ENCODE measurements at places on chromosomes 3 and 15.

DNA sequence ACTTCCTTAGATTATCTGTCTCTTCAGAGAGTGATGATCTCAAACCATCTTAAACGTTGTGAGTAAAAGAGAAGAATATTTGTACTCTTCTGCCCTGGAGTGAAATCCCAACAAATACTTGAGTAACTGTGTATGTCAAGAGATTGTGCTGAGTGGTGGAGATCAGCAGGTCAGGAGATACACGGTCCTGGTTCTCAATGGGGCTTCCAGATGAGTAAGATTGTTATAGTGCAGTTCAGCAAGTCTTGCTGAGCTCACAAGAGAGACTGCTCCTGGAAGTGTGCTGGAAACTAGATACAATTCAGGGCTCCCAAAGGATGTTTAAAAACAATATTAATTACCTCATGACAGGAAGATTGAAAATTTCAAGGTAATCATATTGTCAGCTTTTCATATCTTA lies 184.3 kb downstream of the AKAP13 start:
- peak; percentile 27 for DNase-seq

GRCh38 chr3:87997298-87997697 lies 61.5 kb downstream of the CGGBP1 start:
- DNase-seq, result peak; percentile 15

DNA sequence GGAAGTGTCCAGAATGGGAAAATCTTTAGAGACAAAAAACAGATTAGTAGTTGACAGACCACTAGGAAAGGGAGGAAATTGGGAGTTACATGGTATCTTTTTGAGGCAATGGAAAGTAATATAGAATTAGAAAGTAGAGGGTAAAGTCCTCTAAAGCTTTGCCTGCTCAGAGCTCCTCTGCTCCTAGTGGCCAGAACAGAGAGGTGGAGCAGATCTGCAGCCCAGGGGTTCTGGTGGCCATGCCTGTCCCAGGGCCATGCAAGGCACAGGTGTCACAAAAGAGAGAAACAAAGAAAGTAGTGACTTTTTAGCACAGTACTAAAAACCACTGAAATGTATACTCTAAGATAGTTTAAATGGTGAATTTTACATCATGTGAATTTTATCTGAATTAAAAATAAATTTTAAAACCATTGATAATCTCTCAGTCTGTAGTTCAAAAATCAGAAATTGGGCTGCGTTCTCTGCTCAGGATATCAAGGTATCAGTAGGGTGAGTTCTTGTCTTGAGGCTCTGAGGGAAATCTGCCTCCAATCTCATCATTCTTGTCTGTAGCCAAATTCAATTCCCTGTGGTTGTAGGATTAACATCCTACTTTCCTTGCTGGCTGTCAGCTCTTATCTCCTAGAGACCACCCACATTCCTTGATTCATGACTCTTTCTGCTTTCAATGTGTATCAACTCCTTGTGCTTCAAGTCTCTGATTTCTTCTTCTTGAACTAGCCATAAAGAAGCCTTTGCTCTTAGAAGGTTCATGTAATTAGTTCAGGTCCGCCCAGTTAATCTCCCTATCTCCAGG lies 23.6 kb downstream of the PYGO1 start:
- DNase-seq, result no peak

- DNase-seq, result no peak
These were observed 265.0 kb downstream of the IL20RB start for GRCh38 chr3:137222736-137223225.

DNA sequence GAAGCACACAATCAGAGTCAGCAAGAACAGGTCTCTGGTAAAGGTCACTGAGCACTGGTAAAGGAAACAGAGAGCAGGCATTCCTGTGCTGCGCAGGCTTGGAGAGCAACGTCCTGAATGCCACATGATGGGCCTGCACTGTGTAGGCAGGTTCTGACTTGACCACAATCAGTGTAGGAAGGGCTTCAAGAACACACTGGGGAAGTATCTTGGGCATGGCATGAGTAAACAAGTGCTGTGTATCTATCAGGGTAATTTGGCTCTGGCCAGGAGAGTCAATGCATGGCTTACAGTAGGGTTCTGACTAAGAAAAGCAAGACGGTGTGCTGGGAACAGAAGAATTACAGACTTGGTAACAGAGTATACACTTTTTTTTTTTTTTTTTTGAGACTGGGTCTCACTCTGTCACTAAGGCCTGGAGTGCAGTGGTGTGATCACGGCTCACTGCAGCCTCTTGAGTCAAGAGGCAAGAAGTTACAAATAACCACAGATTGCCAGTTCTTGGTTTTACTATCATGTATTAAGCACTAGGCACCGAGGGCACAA lies 30.6 kb downstream of the TBC1D2B start:
- no peak for DNase-seq

DNA sequence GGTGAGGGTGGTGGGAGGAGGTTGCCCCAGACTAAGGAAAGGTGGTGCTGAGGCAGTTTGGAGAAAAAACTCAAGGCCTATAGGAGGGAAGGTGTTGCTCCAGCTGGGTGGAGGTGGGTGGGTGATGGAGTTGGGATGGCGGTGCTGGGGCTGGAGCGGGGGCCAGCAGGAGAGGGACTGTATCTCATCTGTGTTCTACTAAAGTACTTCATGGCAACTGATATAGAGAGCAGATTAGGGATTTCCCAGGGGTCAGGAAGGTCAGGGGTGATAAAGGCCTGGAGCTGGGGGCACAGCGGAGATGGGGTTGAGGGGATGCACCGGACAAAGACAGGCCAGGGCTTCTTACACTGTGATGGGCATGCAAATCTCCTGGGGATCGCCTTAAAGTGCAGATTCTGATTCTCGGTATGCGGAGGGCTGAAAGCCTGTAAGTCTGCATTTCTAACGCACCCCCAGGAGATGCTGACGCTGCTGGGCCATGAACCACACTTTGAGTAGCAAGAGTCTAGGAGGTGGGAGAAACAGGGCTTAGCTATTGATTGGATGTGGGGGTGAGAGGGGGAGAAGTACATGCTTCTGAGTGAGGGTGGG lies 4.2 kb downstream of the KLHL40 start:
- no peak for DNase-seq

DNA sequence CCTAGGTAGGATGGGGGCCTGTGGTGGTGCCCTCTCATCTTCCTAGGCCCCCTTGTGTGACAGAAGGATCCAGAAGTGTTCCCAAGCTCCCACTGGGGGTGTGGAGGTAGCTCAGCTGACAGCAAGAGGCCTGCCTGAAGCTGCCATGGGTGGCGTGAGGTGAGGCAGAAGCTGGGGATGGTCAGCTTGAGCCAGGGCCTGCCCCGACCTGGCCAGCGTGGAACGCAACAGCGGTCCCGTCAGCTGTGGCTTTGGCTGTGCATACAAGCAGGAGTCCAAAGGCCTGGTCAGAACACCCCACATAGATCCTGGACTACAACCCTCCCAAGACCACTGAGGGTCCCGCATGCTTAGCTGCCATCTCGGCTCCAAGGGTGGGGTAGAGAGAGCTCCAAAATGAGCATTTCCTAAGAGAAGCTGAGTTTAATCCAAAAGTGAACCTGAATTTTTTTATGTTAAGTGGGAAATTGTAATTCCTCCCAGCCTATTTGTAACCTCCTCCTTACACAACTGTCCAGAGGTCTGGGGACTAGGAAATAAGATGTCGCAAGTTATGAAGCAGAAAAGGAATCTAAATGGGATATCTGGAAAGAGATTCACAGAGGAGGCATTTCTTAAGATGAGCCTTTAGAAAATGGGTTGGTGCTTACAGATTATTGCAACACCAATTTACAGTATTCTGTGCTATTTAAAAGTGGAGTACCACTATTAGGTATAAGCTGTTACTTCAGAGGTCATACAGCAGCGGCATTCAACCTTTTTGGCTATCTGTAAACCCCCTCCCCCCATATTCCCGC lies 9.9 kb upstream of the PLA2G4D start:
- DNase-seq, result no peak

DNA sequence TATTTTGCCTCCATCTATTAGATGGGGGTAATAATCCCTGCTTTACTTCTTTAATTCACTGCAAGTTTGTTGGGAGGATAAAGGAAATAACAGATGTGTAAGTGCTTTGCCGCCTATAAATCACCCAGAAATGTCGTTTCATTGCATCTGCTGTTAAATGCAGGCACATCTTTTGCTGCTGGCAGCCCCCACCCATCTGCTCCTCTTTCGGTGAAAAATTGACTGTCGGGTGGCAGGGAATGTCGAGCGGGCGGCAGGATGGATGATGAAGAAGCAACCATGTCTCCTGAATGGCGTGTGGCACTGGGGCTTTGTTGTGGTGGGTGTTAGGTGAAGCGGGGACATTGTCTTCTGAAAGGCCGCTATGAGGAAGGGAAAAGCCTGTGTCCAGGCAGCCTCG lies 543 bp upstream of the REC114 start:
- DNase-seq, result no peak

GRCh38 chr3:27626596-27627118 lies 95.5 kb downstream of the EOMES start:
- DNase-seq, result no peak

GRCh38 chr3:18398448-18398847 lies 26.7 kb downstream of the SATB1 start:
- DNase-seq, result peak; percentile 11

- DNase-seq, result no peak
These were observed 104.1 kb upstream of the LPP start for GRCh38 chr3:188049606-188050530.

- DNase-seq, result no peak
These were observed 213.6 kb downstream of the FEZF2 start for GRCh38 chr3:62159709-62160092.

- DNase-seq, result peak; percentile 24
These were observed 121.3 kb upstream of the SOX14 start for GRCh38 chr3:137642831-137643230.

- peak; percentile 96 for DNase-seq
These were observed 21.4 kb upstream of the JMJD7 start for GRCh38 chr15:41806291-41807181.

DNA sequence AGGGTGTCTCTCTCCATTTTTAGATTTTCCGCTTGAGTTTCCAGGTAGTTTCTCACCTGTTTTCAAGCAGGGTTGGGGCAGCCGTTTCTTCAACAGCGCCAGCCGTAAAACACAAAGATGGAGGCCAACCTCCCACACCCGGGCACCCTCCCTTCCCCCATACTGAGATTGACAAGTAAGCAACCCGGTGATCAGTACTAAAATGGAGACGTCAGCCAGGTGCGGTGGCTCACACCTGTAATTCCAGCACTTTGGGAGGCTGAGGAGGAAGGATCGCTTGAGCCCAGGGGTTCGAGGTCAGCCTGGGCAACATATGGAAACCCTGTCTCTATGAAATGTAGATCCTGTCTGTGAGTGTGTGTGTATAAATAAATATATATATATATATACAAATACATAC lies 903 bp upstream of the ZSCAN2 start:
- DNase-seq, result no peak

DNA sequence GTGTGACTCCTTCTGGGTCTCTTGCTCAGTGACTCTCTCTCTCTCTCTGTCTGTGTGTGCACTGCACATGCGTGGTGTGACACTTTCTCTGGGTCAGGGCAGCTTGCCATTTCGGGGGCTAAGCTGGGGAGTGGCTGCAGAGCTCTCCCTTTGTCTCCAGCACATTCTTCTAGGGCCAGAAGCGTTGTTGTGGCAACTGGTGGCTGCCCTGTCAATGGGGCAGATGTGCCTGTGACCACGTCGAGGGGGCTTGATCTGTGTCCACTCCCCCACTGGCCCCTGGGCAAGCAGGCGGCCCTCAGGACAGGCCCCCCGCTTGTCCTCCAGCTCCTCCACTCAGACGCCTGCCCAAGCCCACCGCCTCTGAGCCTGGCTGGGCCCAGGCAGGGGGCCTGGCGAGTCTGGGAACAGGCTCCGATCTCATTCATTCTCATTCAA lies 67.8 kb downstream of the WNT7A start:
- DNase-seq, result no peak

- peak; percentile 64 for DNase-seq
These were observed 54.4 kb downstream of the ULK4 start for GRCh38 chr3:41907330-41908073.

DNA sequence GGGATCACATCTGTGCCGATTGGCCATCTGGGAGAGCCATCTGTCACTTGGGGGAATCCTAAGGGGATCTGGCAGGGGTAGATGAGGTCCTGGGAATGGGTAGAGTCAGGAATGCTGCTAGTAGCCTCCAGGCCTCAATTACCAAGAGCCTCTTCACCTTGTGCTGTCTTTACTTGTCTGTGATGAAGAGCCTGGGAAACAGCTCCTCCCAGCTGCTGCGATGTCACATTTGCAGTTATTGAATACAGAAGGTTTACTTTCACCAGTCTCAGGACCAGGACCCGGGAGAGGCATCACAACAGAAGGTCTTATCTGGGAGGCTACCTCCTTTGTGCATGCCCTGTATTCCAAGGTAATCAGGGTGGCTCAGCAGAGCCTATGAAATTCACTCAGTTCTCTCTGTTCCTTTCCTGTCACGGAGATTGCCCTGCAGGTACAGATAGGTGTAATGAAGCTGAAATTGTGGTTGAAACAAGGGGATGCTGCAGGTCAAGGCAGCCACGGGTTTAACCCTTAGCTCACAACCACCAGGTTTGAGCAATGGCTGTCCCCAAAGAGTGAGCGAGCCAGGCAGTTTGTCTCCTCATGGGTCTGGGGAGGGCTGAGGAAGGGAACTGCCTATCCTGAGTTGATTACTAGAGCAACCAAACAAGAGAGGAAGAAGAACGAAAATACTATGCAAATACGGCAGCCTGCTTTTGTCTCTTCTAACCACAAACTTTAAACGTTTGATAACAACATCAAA lies 298.9 kb upstream of the RORA start:
- no peak for DNase-seq

GRCh38 chr3:49729966-49730609 lies 6.3 kb upstream of the GMPPB start:
- DNase-seq, result no peak

DNA sequence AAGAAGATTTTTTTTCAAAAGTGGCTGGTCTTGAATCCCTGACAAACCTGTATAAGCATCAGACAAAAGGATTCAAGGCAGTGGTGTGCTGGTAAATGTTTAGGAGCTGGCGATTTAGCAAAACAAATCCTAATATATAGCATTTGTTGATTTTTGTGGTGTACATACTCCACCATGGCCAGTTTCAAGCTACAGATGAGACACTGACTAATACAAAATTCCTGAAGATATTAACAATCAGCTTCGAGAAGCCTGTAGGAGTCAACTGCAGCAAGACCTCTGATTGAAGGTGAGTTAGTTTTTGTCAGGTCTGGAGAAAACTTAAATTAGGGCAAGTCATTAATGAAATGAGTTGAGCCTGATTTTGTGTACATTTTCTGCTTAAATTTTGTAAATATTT lies 6.7 kb downstream of the STRIT1 start:
- DNase-seq, result peak; percentile 43

- DNase-seq, result no peak
These were observed 6.0 kb upstream of the WDR5B start for GRCh38 chr3:122421836-122422235.

- no peak for DNase-seq
These were observed 82.6 kb downstream of the ARHGAP31 start for GRCh38 chr3:119376758-119377157.

DNA sequence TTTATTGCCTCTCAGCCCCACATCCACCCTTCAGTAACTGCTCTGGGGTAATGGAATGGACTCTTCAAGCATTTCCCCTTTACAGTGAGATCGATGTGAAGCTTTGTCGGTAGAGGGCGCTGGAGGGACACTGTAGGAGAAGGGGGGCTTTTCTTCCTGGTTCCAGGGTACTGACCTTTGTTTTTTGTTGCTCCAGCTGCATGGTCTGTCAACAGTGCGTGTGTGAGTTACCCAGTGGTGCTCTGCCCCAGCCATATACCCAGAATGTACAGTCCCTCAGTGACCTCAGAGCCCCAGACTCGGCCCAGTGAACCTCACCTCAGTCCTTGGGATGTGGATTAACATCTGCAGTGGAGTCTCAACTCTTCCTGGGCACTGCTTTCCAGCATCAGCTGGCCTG lies 180.3 kb upstream of the TSC22D2 start:
- DNase-seq, result peak; percentile 55
